ENCODE measurements at places on chromosomes 2 and 18.

DNA sequence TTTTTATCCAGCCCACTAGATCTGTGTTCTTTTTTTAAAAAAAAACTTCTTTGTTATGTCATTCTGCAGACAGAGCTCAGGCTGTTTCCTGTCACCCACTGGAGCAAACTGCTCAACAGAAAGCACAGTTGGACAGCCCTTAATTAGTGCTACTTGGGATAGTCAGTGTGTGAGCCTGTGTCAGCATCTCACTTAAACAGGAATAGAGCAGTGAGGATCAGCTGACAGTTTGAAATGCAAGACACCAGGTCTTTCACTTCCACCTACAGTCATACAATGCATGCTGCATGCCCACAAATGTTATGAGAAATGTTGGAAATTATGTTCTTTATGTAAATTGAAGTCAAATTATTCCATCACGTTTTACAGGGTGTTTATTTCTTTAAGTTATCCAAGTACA, 174.9 kb downstream of the NR4A2 start:
- DNase-seq, result no peak

DNA sequence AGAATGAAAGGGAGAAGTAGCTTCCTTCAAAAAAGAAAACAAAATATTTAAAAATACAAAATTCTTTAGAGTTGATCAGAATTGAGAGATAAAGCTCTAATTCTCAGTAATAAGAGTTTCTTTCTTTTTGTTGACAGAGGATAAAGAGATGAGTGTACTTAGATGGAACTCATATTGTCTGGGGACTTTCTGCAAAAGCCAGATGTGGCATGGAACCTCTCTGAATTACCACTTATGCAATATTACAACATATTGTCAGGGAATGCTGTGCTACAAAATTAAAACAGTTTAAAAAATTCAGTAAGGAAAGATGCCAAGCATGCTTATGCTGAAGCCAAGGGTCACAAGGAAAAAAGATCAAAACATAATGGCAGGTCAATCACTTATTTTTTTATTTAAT, 386.6 kb upstream of the LRATD1 start:
- no peak for DNase-seq

DNA sequence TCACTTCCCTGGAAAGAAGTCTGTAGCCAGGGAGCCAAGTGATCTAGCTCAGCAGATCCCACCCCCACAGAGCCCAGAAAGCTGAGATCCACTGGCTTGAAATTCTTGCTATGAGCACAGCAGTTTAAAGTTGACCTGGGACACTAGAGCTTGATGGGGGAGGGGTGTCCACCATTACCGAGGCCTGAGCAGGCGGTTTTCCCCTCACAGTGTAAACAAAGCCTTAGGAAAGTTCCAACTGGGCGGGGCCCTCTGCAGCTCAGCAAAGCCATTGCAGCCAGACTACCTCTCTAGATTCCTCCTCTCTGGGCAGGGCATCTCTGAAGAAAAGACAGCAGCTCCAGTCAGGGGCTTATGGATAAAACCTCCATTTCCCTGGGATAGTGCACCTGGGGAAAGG, 887.2 kb upstream of the LRATD1 start:
- no peak for DNase-seq

- no peak for DNase-seq
These were observed 30.7 kb downstream of the COPS8 start for GRCh38 chr2:237116431-237116830.

- DNase-seq, result no peak
These were observed 111.2 kb downstream of the MARCHF4 start for GRCh38 chr2:216261042-216261537.

GRCh38 chr2:554444-554843, 122.8 kb downstream of the TMEM18 start:
- no peak for DNase-seq
